ENCODE measurements at places on chromosomes 2 and 18.

DNA sequence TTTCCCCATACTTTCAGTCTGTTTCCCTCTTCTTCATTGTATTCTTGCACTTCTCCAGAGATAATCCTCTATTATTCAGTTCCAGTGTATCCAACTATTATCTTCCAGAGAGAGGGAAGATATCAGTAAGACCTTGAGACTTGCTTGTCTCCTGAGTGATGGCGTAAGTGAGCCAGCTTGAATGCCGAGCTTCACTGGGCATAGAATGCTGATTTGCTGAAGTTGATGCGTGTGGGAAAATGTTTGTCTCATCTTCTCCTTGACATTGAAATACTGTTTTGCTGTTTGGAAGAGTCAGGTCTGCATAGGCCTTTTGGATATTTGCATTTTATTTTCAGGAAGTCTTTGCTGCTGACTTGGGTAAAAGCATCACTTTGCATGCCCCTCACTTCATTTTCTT, 41.1 kb upstream of the MGAT5 start:
- DNase-seq, result no peak

- DNase-seq, result no peak
Measured at GRCh38 chr2:155485141-155485842, 786.8 kb downstream of the KCNJ3 start.

- DNase-seq, result no peak
Measured at GRCh38 chr18:45441110-45441847, 174.0 kb upstream of the SLC14A2 start.

GRCh38 chr2:240238201-240238600, 97.7 kb upstream of the OTOS start:
- DNase-seq, result no peak

DNA sequence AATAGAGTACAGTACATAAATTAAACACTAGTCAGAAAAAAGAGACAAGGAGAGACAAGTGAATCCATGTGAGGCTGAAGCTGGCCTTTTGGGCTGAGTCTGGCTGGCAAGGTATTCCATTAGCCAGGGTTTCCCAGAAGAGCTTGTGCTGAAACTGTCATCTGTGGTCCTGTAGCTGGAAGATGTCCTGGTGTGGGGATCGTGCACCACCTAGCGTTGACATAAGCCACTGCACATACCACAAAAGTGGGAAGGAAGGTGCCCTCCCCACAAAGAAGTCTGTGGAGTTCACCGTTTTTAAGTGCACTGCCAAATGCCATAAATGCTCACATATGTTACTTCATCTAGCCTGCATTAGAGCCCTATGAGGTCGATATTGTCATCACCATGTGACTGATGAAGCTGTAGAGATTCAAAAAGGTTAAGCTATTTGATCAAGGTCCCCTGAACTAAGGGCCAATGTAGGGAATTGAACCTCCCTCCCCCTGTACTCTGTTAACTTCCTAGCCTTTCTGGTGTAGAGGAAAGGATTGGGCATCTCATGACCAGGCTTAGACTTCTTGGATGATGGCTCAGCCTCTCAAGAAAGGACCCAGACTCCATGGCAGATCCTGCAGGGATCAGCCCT, 31.9 kb upstream of the GALNT14 start:
- DNase-seq, result no peak

- no peak for DNase-seq
Measured at GRCh38 chr18:57026316-57026715, 120.6 kb upstream of the BOD1L2 start.

GRCh38 chr2:28336264-28336980, 56.2 kb upstream of the FOSL2 start:
- no peak for DNase-seq

DNA sequence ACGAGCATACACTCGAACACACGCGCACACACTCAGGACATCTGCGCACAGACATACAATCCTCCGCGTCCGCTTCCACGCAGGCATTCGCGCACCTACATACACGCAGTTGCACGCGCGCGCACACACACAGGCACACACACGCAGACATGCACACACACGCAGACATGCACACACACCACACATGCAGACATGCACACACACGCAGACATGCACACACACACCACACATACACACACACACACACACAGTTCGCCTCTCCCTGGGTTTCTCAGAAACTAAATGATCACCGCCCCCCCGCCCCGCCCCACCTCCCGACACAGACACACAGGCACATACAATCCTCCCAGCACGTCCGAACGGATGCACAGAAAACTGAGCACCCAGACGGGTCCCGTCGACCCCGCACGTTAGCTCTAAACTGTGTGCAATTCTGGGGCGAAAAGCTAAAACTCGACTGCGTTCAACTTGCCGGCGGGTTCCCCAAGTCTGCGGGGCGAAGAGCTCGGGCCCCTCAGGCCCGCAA, 1.0 kb downstream of the EPHA4 start:
- no peak for DNase-seq

DNA sequence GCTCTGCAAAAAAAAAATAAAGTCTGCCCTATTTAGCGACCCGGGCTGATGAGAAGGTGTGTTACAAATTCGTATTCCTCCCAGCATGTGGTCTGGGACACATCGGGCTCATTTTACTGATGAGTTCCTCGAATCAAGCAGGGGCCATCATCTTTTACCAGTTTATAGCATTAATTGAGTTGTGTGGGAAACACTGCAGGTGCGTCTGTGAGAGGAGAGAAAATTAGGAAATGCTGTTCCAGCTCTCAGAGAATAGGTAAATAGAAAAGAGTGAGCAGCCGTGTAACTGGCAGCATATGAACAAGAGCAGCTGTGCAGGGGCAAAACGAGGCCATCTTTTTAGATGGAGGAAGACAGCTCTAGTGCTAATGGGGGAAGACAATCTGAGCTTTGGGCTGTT, 216.7 kb downstream of the SETBP1 start:
- DNase-seq, result no peak

- no peak for DNase-seq
Measured at GRCh38 chr18:46402396-46402795, 254.6 kb downstream of the LOXHD1 start.

- no peak for DNase-seq
Measured at GRCh38 chr18:72391427-72391826, 152.7 kb downstream of the CBLN2 start.

DNA sequence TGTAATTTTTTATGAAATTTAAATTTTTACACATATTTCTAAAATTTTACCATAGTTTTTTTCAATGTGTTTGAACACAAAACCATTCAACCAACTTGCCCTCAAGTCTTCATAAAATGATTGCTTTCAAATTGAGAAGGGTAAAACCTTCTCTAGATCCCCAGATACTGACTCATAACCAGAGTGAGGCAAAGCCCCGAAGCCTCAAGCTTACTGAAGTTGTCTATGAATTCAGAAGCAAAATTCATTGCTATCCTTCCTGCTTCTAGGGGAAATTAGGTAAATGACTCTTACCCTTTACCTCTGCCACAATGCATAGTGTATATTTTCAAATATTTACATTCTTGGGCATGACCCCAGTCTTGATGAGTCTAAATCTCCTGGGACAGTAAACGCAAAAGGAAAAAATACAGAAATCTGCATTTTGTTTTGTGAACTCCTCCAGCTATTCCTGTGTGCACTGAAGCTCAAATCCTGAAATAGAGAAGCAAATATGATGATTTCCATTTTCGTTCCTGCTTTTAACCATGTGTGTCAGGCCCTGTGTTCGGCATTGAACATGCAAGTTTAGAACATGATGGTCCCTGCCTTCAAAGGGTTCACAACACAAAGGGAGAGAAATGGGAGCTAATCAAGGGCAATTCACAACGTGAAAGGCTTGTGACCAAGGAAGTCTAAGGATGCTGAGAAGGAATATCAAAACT, 246.3 kb downstream of the SUCLG1 start:
- DNase-seq, result no peak

- no peak for DNase-seq
Measured at GRCh38 chr2:183579686-183580085, 455.4 kb downstream of the NUP35 start.
